Stimulated activated CD4-positive, alpha-beta T cell treated with anti-CD3 and anti-CD28 coated beads, Interleukin-2, amount 100 ng/mL, for 24 hours (primary cell): ENCODE measurements at places on chromosomes 12 and 14.

DNA sequence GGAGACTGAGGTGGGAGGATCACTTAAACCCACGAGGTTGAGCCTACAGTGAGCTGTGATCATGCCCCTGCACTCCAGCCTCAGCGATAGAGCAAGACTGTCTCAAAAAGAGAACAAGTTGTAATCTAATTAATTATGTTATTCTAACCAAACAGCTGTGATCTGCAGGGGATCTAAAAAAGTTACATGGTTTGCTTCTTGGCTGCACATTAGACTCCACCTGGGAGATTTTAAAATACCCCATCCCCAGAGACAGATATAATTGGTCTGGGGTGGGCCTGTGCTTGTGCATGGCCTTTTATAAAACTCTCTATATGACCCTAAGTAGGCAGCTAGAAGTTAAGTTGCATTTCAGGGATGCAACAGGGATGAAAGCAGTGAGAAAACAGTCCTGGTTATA lies 76.7 kb downstream of the SCAF11 start:
- DNase-seq, result no peak

DNA sequence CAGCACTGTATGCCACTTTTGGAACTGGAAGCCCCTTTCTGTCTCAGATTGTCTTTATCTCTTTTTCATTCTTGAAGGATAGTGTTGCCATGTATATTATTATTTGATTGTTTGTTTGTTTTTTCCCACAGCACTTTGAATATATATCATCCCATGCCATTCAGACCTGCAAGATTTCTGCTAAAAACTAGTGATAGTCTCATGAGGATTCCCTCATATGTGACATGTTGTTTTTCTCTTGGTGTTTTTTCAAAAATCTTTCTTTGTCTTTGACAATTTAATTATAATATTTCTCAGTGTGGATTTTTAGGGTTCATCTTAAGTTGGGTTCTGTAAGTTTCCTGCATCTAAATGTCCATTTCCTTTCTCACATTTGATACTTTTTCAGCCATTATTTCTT lies 36.8 kb upstream of the SCAF11 start:
- DNase-seq, result no peak

- no peak for DNase-seq
Measured at GRCh38 chr12:124620606-124621295, 53.3 kb upstream of the NCOR2 start.

DNA sequence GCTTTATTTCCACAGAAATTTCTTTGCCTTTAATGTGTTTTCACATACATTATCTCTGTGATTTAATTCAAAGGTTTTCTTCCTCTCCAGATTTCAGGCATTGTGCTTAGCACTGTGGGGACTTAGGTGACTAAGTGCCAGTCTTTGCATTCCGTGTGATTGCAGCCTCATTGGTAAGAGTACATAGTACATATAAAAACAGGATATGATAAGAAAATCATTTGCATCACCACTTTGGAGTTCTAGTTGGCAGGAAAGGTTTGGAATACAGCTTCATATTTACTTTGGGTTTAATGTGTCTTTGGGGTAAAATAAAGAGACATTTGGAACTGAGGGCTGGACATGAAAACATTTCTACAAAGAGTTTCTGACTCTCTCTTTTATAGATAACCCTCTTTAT lies 37.8 kb upstream of the C12orf75 start:
- no peak for DNase-seq

DNA sequence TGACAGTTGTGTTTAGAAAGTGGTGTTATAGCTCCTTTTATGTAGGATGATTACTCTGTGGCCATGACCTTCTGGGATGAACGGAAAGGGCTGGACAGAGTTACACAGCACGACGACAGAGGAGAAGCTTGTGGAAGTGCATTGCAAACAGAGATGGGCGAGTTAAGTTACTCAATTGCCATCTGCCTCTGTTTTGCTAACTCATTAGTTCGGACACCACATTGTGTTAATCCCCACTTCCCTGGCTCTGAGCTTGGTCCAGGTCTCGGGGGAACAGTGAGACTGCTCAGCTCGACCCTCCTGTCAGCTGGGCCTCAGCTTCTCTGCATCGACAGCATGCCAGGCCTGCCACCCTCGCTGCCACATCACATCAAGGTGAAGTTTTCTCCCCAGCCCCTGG lies 408.0 kb downstream of the ZFP36L1 start:
- no peak for DNase-seq

DNA sequence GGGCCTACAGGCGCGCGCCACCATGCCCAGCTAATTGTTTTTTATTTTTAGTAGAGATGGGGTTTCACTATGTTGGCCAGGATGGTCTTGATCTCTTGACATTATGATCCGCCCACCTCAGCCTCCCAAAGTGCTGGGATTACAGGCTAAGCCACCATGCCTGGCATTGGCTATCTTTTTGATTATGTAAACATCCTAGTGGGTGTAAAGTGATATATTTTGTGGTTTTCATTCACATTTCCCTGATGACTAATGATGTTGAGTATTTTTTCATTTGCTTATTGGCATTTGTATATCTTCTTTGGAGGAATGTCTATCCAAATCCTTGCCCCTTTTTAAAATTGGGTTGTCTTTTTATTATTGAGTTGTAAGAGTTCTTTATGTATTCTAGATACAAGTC lies 16.3 kb downstream of the CREBL2 start:
- DNase-seq, result no peak

- DNase-seq, result no peak
Measured at GRCh38 chr14:31881531-31882310, 195.4 kb upstream of the ARHGAP5 start.

GRCh38 chr12:1518591-1519516 lies 75.5 kb downstream of the FBXL14 start:
- DNase-seq, result no peak

GRCh38 chr12:94261119-94261518 lies 112.7 kb downstream of the PLXNC1 start:
- DNase-seq, result no peak

DNA sequence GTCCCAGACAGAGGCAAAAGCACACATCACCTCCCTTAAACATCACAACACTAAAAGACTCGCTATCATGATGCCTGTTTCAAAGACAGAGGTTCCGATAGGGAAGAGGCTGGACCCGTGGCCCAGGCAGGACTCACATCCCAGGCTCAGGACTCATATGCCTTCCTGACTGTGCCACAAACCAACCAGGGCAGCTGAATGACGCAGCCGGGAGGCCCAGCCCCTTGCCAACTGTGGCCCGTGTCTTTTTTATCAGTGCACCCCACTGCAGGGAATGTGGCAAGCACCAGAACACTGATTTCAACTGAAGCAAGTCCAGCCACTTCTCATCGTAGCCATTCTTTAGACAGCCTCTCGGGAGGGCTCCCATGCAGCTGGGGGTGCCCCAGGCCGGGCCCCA lies 132.3 kb downstream of the KSR2 start:
- DNase-seq, result no peak

GRCh38 chr14:20429801-20430669 lies 5.9 kb downstream of the KLHL33 start:
- no peak for DNase-seq

DNA sequence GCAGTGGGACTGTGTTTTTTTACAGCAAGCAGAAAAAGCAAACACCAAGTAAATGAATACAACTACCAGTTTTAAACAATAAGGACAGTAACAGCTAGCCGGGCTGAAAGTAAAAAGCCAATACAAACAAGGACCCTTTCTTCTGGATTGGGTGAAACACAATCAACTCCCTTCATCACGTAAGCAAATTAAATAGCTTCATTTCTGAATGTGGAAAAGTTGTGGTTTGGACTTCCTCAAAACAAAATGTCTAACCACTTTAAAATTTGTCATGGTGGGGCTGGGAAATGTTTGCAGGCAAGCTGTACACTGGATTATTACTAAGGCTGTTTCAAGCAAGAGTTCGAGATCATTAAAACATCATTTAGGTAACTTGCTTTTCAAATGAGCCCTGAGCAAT lies 47.4 kb downstream of the TCHP start:
- no peak for DNase-seq

DNA sequence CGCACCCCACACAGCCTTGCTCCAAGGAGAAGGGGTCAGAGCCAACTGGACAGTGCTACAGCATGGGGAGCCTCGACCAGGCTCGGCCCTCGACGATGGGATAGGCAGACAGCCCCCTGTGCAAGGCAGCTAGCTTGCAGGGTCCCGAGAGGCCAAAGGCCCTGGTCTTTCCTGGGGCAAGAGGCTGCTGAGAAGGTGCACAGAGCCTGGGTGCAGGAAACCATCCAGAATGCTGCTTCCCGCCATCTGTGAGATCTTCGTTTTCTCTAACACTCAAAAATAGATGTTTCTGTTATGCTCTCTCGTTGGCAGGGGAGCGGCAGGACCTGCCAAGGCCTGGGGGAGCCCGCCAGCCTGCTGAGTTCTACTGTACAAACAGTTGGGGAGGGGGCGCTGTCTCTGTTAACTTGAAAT lies 168.0 kb upstream of the RTL1 start:
- no peak for DNase-seq

DNA sequence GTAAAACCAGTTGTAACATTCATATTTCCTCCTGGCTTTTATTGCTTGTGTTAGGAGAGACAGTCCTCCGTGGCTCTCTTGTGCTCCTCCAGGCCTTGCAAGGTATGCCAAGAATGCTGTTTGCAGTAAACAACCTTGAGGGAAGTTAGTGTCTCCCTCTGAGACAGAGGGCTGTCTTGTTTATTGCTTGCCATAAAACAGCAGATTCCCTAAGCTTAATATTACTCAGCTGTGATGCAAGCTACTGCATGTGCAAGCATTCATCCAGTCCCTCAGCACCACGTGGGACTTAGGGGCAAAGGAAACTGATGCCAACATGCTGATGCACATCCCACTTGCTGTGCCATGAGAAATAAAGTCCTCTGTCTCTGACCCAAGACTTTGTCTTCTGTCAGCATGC lies 6.6 kb downstream of the POMT2 start:
- DNase-seq, result no peak

GRCh38 chr14:105629886-105630215 lies 103.5 kb downstream of the TMEM121 start:
- no peak for DNase-seq

DNA sequence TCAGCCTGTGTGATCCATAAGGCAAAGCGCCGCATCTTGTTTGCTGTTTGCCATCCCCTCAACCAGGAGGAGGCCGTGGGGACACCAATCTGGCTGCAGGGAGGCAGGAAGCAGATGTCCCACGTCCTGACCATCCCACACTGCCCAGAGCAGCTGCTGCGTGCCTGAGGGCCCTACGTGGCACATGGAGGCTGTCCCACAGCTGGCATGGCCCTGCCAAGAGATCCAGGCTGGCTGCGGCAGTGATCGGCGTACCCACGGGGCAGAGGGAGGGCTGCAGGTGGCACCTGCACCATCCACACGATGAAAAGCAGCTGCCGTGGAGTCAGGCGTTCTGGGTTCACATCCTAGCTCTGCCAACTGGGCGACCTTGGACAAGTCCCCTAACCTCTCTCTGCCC lies 42.0 kb downstream of the NCOR2 start:
- DNase-seq, result no peak

- DNase-seq, result no peak
Measured at GRCh38 chr12:116339062-116339461, 61.6 kb upstream of the MED13L start.

- no peak for DNase-seq
Measured at GRCh38 chr14:50109342-50109741, 7.0 kb downstream of the VCPKMT start.

- no peak for DNase-seq
Measured at GRCh38 chr12:53571295-53571694, 54.9 kb downstream of the ATF7 start.

DNA sequence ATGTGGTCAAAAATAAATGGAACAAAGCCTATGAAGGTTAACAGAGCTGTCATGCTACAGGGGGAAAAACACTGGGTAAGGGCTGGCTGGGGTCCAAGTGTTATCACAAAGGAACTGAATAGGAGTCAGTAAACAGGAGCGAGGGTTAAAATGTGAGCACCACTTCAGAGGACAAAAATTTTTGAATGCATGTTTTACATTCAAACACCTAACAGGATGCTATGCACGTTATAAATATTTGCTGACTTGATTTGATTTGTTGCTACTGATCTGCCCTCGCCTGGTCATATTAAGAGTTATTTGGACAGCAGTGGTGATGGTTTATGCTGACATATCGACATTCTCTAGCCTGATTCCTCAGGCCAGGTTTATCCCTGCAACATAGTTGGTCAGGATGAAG lies 7.4 kb upstream of the KTN1 start:
- DNase-seq, result no peak

GRCh38 chr14:65062096-65063075 lies 39.9 kb downstream of the MAX start:
- DNase-seq, result no peak

DNA sequence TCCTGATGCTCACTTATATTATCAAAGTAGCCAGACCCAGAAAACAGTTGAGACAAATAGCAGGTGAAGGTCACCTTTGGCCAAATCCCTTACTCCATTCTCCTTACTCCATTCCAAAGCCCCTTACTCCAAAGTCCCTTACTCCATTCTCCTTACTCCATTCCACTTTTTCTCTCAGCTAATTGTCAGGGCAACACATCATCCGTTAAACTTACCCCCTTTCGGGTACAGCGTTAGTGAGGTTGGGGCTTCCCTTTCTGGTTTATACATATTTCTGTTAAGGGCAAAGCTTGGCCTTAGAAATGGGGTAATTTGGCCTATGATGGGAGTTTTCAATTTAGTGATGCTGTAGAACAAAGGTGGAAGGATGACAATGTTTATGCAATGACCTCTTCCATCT lies 111.8 kb upstream of the CCND2 start:
- DNase-seq, result no peak

DNA sequence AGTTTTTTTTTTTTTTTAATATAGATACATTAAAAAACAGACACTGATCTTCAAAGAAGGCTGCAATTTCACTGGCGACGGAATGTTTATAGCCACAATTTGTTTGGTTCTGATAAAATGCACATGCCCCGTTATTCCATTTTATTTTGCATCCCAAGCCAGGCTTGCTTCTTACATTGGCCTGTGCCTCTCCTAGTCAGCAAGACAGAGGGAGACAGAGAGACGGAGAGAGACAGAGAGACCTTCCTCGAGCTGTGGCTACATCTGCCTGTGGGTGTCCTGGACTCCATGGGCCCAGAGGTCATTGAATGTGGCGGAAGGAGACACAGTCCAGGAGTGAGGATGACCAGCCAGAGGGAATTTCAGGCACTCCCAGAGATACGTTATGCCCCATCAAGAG lies 926.6 kb downstream of the VRK1 start:
- DNase-seq, result no peak

DNA sequence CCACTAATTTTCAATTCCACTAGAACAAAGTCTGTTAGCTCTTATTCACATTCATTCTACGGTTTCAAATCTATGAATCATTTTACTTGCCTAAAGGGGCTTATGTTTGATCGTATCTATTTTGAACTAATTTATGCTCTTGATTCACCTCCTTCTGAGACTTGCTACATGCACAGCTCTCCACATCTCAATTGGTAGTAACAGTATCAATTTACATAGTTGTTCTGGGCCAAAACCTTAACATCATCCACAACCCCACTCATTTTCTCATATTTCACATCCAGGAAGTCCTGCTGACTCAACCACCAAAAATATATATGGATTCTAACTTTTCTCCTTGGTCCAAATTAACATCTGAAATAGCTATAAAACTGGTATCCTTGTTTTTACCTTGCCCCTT lies 208.6 kb downstream of the RASSF9 start:
- no peak for DNase-seq
